ENCODE measurements at places on chromosomes 7 and 10.

GRCh38 chr7:6246251-6246917, 26.0 kb downstream of the CYTH3 start:
- H3K27me3 ChIP-seq, result no peaks in the 10 kb centered on the region
- DNase-seq, result no peak
- no peaks in the 10 kb centered on the region for H3K36me3 ChIP-seq
- H3K27ac ChIP-seq, result no peak overlapping the region

- H3K36me3 ChIP-seq, result no peaks in the 10 kb centered on the region
- H3K27ac ChIP-seq, result no peak overlapping the region
- DNase-seq, result no peak
- no peaks in the 10 kb centered on the region for H3K4me1 ChIP-seq
- H3K4me3 ChIP-seq, result no peak overlapping the region
Measured at GRCh38 chr10:14023673-14024328, 306.9 kb downstream of the FRMD4A start.

DNA sequence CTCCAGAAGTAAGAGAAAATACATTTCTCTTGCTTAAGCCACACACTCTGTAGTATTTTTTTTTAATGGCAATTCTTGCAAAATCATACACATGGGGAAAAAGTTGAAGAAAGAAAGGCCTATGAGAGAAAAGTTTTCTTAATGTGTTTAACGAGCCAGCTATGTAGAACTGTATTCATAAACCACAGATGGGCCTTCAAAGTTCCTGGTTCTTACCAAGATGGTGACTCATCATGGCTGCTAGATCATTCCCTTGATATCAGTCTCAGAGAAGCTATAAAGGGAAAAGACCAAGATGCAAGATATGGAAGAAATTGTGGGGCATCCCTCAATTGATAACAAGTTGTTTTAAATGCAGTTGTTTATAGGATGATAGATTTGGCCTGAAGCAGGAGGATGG, 992.7 kb upstream of the MBL2 start:
- H3K36me3 ChIP-seq, result no peaks in the 10 kb centered on the region
- no peaks in the 10 kb centered on the region for H3K27me3 ChIP-seq
- no peak overlapping the region for H3K4me3 ChIP-seq
- DNase-seq, result no peak
- H3K4me1 ChIP-seq, result no peaks in the 10 kb centered on the region
- H3K27ac ChIP-seq, result no peak overlapping the region

DNA sequence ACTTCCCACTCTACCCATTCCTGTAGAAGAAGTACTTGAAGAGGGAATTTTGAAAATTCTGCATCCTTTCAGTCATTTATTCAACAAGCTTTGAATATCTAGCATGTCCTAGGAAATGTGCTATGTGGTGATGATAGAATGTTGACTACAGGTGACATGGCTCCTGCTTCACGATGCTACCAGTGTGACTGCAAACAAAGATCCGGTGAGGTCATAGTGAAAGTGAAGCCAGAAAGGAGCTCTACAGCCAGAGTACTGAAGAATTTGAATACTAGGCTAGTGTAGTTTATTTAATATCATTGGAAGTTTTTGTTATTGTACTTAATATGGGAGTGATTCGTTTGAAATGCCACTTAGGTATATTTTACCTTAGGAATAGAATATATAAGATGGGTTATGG, 348.1 kb downstream of the TFEC start:
- H3K36me3 ChIP-seq, result no peaks in the 10 kb centered on the region
- H3K27me3 ChIP-seq, result no peaks in the 10 kb centered on the region

GRCh38 chr7:136386876-136387275, 409.7 kb upstream of the MTPN start:
- no peak for DNase-seq
- H3K4me3 ChIP-seq, result no peak overlapping the region
- no peaks in the 10 kb centered on the region for H3K36me3 ChIP-seq

- H3K4me3 ChIP-seq, result no peak overlapping the region
- DNase-seq, result no peak
- no peak overlapping the region for H3K27ac ChIP-seq
- H3K36me3 ChIP-seq, result no peaks in the 10 kb centered on the region
- H3K4me1 ChIP-seq, result no peaks in the 10 kb centered on the region
Measured at GRCh38 chr10:6022660-6023059, 39.5 kb downstream of the IL2RA start.

DNA sequence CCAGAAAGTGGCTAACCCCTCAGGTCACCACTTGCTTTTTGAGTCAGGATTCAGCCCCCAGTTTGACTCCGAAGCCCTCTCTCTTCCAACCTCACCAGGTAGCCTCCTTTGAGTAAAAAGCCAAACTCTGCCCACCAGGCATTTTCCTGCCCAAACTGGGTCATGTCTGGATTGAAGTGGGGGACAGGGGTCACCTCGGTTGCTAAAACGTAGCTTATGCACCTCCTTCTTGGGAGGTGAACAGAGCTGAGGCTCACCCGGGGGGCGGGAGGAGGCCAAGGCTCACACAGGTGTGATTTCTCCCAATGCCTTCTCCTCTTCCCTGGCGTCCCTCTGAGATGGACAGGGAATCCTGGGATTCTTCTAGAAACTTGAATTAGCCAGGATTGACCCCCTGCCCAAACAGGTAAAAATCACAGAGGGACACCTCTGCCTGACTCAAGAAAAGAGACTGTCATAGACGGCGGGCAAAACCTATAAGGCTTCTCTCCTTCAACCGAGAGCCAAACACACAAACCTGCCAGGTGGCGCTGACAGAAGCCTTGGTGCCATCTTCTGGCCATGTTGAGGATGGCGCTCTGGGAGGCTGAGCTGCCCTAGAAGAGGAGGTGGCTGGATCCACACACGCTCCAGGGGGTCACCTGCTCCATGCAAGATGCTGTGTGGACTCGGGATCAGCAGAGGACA, 51.6 kb downstream of the PRLHR start:
- H3K4me3 ChIP-seq, result no peak overlapping the region
- no peak overlapping the region for H3K27ac ChIP-seq
- peak; percentile 77 for DNase-seq
- no peaks in the 10 kb centered on the region for H3K4me1 ChIP-seq
- H3K36me3 ChIP-seq, result no peaks in the 10 kb centered on the region
- peaks cover 24% of the 10 kb centered on the region for H3K27me3 ChIP-seq

DNA sequence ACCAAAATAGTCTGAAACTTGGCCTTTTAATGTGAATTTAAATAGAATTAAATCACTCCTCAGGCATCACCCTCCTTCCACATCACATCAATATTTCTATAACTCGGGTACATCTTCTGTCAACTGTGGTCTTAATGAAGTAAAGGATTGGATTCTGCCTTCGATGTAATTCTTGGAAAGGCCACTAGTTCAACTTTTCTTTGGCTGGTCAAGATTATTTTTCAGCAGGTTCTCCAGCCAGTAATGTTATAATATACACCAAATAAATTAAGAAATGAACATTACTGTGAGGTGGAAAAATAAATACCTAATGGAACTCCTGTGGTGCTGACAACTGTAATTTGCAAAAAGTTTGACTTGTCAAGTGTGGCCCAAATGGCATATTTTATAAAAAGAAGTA, 9.7 kb upstream of the SLC16A9 start:
- no peak overlapping the region for H3K4me3 ChIP-seq
- no peak overlapping the region for H3K27ac ChIP-seq
- DNase-seq, result no peak
- H3K36me3 ChIP-seq, result no peaks in the 10 kb centered on the region
- H3K4me1 ChIP-seq, result no peaks in the 10 kb centered on the region
- no peaks in the 10 kb centered on the region for H3K27me3 ChIP-seq

DNA sequence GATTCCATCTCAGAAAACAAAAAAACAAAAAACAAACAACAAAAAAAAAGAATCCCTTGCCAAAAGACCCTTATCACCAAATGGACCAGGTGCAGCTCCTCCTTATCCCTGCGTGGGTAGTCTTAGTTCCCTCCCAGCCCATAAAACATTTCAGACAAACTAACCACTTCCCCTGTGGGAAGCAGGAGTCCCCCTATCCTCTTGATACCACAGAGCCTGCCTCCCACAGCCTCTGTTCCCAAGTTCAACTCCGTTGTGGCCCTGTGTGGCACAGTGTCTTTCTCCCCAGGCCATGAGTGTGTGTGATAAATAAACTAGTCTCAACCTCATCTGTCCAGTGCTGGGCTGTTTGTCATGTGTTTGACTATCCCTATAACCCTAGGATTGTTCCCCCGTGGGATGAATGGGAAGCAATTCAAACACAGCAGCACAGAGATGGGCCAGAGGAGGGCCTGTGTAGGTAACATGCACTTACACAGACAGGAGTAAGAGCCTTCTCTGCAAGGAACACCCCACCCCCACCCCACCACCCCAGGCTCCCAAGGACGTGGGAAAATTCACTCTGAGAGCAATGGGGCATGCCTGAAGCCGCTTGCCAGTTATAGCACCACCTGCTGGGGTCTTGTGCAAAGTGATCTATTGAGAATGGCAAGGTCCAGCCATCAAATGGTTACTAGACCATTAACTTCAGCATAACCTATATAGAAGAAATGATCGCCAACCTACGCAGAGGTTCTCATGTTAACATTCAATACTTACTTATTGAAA, 147.1 kb upstream of the GHITM start:
- H3K27me3 ChIP-seq, result no peaks in the 10 kb centered on the region
- H3K4me3 ChIP-seq, result no peak overlapping the region
- no peaks in the 10 kb centered on the region for H3K36me3 ChIP-seq
- peak; percentile 58 for DNase-seq

DNA sequence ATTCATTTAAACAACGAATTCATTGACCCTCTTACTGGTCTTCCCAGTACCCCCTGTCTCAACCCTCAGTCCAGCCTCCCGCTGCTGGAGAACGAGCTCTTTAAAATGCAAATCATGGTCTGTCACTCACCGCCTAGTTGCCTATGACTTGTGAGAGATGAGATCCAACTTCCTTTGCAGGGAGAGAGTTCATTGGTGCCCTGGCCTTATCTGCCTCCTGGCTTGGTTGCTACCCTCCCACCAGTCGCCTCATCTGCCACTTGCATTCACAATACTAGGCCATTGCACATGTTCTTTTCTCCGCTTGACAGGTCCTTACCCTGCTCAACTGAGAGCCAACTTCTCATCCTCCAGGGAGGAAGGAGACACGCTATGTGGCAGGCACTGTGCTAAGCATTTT, 54.0 kb upstream of the MXI1 start:
- H3K27ac ChIP-seq, result no peak overlapping the region
- no peaks in the 10 kb centered on the region for H3K36me3 ChIP-seq
- no peak overlapping the region for H3K4me3 ChIP-seq
- H3K27me3 ChIP-seq, result no peaks in the 10 kb centered on the region

DNA sequence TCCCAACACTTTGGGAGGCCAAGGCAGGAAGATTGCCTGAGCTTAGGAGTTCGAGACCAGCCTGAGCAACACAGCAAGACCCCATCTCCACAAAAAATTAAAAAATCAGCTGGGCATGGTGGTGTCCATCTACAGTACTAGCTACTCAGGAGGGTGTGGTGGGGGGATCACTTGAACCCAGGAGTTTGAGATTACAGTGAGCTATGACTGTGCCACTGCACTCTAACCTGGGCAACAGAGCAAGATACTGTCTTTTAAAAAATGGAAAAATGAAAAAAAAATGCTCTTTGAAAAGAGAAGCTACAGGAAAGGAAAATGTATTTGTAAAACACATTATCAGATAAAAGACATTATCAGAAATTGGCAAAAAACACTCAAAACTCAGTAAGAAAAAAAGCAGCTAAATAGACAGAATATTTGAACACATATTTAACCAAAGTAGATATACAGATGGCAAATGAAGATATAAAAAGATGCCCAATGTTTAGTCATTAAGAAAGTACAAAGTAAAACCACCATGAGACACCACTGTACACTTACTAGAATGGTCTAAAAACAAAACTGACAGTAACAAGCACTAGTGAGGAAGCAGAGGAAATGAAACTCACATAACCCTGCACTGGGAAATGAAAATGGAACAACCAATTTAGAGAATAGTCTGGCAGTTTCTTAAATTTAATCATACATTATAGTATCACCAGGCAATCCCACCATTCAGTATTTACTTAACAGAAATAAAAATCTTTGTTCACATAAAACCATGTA, 40.5 kb downstream of the NRBF2 start:
- no peaks in the 10 kb centered on the region for H3K27me3 ChIP-seq
- H3K4me1 ChIP-seq, result peaks cover 3% of the 10 kb centered on the region
- no peak overlapping the region for H3K27ac ChIP-seq
- no peak for DNase-seq

GRCh38 chr10:118584181-118584954, 11.1 kb downstream of the PRLHR start:
- no peak overlapping the region for H3K27ac ChIP-seq
- no peak for DNase-seq
- no peak overlapping the region for H3K4me3 ChIP-seq

DNA sequence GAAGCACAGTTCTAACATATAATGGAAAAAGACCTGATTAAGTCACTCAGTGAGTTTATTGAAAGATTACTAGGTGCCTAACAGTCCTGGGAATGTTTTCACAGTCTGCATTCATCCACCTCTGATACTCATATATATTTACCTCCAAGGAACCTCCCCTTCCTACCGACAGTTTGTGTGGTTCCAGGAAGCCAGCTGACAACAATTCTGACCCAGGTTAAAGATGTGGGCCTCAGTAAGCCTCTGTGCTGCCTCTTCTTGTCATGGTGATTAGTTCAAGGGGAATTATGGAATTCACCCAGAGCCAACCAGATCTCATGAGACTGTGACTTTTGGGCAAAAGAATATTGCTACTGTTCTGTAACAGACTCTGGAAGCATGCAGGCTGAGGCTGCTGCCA, 186.8 kb downstream of the NXPH1 start:
- no peaks in the 10 kb centered on the region for H3K4me1 ChIP-seq
- no peak for DNase-seq
- no peak overlapping the region for H3K4me3 ChIP-seq
- no peaks in the 10 kb centered on the region for H3K36me3 ChIP-seq
- no peak overlapping the region for H3K27ac ChIP-seq
- no peaks in the 10 kb centered on the region for H3K27me3 ChIP-seq

All from hepatocyte (in vitro differentiated cells).